CD4-positive, alpha-beta T cell treated with Interleukin-12 subunit alpha and Interleukin-12 subunit beta, for 1 hour (primary cell): ENCODE measurements at places on chromosomes 6 and 20.

DNA sequence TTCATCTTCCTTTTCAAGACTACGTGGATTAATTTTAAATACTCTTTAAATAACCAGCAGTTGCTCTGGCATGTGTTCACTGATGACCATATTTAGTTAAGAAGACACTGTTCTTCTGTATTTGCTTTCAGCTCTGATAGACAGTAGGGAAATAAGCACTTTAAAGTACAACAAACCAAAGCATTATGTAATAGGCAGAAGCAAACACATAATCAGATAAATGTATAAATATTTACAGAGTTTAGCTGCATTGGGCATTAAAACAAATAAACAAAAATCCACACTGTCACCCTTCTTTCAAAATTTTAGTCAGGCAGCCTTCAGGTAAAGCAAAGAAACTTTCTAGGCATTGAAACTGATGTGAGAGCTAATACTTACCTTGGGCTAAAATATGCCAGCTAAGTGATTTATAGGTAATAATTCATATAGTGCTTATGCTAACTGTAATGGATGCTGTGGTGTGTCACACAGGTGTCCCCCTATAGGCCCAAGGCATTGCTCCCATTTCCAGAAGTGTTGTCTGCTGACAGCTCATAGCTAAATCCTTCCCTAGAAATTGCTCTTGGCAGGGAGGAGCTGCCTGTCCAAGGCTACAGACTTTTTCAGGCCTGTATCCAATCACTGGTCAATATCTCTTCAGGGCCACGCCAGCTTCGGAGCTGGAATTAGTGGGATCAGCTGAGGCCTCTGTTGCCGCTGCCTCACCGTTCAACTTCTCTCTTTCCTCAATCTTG is 111.5 kb upstream of the CITED2 start:
- DNase-seq: no peak

DNA sequence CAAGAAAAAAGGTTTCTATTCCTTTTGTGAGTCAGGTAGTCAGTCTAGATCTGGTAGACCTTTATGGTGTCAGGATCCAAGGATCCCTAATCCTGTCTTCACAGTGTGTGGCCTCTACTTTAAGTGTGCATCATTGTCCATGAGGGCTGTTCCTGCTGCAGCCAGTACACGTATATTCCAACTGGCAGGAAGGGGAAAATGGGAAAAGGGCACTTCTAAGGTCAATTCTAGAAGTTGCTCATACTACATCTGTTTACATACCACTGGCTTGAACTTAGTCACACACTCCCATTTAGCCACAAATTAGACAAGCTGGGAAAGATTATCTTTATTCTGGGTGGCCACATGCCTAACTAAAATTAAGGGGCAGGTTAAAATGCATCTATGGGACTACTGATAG is 9.7 kb upstream of the MMS22L start:
- no peak for DNase-seq

- no peak for DNase-seq
Measured at GRCh38 chr20:44079291-44079690, 107.7 kb downstream of the JPH2 start.

DNA sequence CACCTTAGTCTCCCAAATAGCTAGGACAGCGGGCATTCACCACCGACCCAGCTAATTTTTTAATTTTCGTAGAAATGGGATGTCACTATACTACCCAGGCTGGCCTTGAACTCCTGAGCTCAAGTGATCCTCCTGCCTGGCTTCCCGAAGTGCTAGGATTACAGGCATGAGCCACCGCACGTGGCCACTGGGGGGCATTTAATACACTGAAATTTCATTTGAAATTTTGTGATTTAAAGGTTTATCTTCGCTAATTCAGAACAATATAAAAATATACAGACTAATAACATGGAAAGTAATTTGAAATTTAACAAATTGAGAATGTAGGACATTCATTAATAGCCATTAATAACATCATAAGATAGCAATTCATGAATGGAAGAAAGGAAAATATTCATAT is 20.5 kb upstream of the TBC1D32 start:
- DNase-seq: no peak

DNA sequence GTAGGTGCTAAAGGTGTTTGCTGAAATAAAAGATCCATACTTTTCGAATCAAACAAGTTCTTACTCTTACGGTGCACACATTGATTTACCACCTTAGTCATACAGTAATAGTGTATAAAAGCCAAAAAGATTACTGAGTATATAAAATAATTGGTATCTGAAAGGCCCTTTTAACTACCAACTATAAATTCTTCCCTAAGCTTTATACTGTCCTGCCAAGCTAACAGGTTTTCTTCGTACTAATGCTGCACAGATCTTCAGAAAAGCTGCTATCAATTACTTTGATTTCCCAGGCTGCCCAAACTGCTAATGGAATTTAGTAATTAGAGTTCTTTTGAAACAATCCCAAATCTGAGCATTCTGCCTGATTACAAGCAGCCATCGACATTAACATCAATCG is 97.5 kb downstream of the PRKN start:
- DNase-seq: no peak

GRCh38 chr20:2293971-2294370 is 1.8 kb upstream of the TGM3 start:
- DNase-seq: no peak

GRCh38 chr6:122839472-122839871 is 50.4 kb downstream of the SMPDL3A start:
- peak; percentile 44 for DNase-seq

DNA sequence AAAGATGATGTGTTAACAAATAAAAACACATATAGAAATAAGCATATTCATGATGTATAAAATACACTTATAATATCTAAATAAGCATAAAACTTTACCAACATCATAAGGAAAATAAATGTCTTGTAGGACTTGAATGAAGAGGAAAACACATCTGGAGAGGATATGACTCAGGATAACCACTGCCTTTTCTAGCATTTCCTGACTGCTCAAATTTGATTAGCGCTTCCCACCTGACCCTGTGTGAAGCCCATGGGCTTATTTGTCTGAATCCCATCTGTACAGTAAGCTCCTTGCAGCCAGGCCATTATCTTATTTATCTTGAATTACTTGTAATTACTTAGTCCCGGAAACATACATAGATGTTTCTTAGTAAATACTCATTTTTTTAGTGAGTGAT is 608.6 kb downstream of the COL12A1 start:
- no peak for DNase-seq
